Cardiac muscle cell (in vitro differentiated cells and primary cell): ENCODE measurements at places on chromosomes 5 and 9.

DNA sequence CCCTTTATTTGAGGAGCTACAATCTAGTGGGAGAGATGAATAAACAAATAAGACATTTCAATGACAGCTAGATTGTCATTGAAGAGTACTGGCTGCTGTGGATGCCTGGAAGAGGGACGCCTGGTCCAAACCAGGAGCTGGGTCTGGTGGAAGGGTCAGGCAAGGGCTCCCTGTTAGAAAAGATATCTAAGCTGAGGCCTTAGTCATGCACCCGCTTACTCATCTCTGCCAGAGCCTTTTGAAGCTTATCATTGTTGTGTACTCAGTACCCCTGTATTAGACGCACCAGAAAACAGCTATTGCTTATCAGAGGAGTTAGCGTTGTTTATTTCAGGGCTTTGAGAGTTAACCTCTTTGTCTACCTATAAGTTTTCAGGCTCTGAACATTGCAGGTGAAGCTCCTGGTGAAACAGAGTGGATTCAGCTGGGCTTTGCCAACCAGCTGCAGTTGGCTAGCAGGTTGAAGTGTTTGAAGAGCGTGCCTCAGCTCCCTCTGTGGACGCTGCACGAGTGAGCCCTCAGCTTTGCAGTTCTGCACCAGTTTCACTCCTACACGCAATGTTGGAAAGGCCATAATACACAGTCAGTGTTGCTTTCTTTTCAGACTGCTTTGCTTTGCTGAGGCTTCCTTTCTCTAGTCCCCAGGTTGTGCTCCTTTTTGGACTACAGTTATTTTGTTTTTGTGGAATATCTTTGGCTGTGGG, 5.6 kb upstream of the GPR151 start:
- no peak overlapping the region for H3K27ac ChIP-seq
- DNase-seq, result no peak
- no peaks in the 10 kb centered on the region for H3K36me3 ChIP-seq
- peaks cover 13% of the 10 kb centered on the region for H3K27me3 ChIP-seq

GRCh38 chr9:16417749-16418148, 452.7 kb downstream of the BNC2 start:
- H3K27me3 ChIP-seq, result peaks cover 3% of the 10 kb centered on the region
- no peak overlapping the region for H3K27ac ChIP-seq
- no peak overlapping the region for H3K4me3 ChIP-seq
- no peaks in the 10 kb centered on the region for H3K4me1 ChIP-seq

DNA sequence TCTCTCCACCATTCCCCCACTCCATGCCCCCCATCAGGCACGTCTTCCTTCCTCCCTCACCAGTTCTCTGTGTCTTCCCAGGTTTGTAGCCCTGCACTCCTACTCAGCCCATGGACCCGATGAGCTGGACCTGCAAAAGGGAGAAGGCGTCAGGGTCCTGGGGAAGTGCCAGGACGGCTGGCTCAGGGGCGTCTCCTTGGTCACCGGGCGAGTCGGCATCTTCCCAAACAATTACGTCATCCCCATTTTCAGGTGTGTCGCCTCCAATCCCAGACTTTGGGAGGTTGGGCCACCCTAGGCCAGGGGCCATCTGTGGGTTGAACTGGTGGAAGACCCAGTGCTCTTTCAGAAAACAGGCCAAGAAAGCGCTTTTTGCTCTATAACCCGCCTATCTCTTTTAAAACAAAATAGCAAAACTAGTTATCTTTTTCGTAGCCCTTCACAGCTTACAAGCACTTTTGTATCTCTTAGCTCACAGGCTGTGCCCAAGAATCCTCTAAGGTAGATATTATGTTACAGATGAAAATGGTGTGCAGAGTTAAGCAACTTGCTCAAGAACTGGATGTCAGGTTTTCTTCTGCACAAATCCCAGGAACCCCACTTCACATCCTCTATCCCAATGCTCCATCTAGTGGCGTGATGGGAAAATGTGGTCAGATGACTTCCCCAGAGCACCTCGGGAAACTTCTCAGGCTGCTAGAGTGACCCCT, 56.2 kb downstream of the PLAC8L1 start:
- H3K27ac ChIP-seq, result no peak overlapping the region
- H3K4me1 ChIP-seq, result no peaks in the 10 kb centered on the region
- DNase-seq, result peak; percentile 85
- H3K36me3 ChIP-seq, result no peaks in the 10 kb centered on the region
- H3K27me3 ChIP-seq, result no peaks in the 10 kb centered on the region

DNA sequence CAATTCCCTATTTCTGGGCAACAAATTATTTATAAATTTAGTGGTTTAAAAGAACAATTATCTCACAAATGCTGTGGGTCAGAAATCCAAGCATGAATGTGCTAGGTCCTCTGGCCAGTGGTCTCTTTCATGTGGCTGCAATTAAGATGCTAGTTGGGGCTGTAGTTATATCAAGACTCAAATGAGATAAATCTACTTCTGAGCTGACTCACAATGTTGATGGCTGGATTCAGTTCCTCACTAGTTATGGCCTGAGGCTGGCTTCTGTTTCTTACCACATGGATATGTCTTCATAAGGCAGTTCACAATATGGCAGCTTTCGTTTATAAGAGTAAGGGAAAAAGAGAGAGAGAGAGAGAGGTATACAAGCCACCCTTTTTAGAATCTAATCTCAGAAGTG, 717.0 kb downstream of the PRELID2 start:
- H3K4me1 ChIP-seq, result no peaks in the 10 kb centered on the region
- no peak overlapping the region for H3K4me3 ChIP-seq
- H3K36me3 ChIP-seq, result no peaks in the 10 kb centered on the region
